ENCODE measurements at places on chromosomes 3 and 15.

- no peak for DNase-seq
Observed at GRCh38 chr3:88364926-88365325, 215.2 kb downstream of the C3orf38 start.

DNA sequence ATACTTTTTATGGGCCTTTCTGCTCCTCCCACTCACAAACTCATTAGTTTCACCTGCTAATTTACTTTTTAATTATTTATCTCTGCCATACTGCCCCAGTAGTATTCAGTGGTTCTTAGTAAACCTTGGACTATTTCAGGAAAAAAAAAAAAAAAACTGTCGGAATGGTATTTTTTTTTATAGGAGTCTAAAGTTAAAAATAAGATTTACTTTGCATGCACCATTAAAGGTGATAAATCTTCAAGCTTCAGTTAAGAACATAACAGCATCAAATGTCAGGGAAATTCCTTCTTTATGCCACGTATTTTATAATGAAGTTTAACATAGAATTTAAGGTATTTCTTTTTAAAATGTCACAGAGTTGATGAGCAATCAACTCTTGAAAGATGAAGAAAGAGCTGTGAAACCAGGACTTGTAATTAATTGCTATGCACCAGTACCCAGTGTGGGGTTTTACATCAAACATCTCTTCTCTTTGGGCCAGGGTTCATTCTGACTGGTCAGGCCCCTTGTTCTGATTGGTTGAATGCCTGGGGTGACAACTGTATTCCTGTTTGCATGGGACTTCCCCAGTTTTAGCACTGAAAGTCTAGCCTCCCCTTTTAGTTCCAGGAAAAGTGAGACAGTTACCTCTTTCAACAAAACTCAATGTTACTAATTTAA lies 40.3 kb upstream of the PTPRG start:
- no peak for DNase-seq

- DNase-seq = no peak
Observed at GRCh38 chr3:122102191-122102935, 47.2 kb downstream of the CD86 start.

DNA sequence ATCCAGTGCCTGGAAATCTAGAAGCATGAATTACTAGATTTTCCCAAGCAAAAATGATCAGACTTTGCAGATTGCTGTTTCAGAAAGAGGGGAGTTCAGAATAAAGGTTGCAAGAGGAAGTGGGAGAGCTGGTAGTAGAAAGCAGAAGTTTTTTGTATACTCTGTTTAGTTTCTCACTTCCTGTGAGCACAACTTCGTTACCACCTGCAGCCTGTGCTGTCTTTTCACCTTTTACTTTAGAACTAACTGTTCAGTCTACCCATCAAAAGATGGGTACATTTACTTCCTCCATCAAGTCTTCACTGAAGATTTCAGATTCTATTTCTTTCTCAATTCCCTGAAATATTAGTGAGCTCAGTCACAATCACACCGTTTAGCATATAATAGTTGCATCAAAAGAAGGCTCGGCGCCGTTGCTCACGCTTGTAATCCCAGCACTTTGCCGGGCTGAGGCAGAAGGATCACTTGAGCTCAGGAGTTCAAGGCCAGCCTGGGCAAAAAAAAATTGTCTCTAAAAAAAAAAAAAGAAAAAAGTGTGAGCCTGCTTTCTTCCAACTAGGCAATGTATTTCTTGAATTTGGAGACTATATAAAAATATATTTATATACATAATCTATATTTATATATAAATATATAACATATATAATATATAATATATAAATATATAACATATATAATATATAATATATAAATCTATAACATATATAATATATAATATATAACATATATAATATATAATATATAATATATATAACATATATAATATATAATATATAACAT lies 1.8 kb upstream of the CEP97 start:
- no peak for DNase-seq

DNA sequence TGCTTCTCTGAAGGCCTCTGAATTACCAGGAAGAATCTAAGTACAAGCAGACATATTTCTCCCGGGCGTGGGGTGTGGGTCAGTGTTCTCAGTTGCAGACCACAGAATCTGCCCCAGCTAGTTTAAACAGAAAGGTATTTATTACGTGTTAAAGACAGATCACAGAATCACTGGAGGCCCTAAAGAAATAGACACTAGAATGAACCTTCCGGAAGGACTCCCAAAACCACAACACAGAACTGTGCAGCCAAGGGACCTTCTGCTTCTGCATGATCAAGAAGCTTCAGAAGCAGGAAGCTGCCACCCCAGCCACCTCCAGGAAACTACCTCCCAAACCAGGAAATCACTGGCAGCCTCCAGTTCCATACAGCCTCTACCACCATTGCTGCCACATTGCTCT lies 32.7 kb upstream of the ZFAND6 start:
- DNase-seq = no peak

DNA sequence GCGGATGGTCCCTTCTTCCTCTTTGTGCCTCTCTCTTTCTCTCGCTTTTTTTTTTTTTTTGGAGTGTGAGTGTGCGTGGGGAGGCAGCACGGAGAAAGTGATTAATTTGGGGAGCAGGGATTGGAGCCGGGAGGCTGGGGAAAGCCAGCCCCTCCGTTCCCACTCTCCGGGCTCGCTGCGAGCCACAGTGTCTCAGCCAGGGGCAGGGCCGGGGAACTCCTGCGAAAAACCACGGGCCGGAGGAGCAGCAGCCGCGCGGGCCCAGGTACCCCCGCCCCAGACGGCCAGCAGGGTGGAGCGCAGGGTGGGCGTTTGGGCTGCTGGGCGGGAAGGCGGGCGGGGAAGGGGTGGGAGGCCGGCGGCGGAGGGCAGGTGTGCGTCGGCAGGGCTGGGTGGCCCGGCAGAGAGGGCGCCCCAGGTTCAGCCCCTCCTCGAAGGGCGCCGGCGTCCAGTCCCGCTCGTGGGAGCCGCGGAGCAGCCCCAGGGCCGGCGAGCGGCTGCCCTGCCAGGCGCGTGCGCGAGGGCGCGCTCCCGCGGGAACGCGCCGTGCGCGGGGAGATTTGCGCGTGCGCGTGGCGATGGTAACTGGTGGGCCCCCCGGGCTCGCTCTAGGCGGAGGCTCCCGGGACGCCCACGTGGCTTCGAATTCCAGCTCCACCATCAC lies 1.4 kb downstream of the CHL1 start:
- no peak for DNase-seq

DNA sequence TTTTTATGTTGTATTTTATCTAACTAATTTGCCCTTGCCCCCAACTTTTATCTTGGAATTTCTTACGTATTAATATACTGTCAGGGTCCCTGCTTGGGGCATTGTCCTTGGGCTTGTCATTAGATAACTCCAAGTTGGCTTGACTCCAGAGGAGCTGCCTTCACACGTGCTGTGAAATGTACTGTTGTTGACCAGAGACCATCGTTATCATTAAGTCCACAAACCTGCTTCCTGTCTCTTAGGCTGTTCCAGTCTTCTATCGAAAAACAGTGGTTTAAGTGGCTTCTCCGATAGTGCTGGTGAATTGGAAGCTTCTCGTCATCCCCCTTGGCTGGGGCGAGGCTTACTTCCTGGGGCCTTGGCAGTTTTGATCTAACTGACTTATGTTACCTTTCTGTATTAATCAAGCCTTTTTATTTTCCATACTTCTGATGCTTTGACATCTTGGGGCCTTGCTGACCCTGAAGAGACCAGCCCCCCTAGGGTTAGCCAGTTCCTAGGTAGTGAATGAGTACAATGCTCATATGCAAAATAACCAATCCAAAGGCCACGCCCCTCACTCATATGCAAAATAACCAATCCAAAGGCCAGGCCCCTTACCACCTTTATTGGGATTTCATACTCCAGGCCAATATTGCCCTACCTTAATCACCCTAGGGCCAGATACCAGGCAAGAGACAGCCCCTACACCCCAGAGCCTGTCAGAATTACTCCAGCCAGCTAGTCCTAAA lies 164.5 kb downstream of the IGF1R start:
- no peak for DNase-seq

GRCh38 chr3:118942671-118943070 lies 92.0 kb downstream of the IGSF11 start:
- DNase-seq = no peak

Data from central memory CD8-positive, alpha-beta T cell (primary cell).